ENCODE measurements at places on chromosomes 2 and 18. TPM values are rescaled to one million over a fixed set of nuclear protein-coding genes. Genes with fewer than 3 reads are reported as not detected.

The FAP gene
- 0.98 TPM for total RNA-seq

The NT5C1B gene
- total RNA-seq, result not detected

The MTERF4 gene
- total RNA-seq, result 14.3 TPM

The TRABD2A gene
- total RNA-seq, result 0.19 TPM

The GPR45 gene
- not detected for total RNA-seq

The ALLC gene
- not detected for total RNA-seq

The CXCR4 gene
- 0.31 TPM for total RNA-seq

The DSG4 gene
- total RNA-seq, result not detected

The TWIST2 gene
- 0.32 TPM for total RNA-seq

The GMPPA gene
- total RNA-seq, result 40.6 TPM

The GPR35 gene
- 0.95 TPM for total RNA-seq

The FAM110C gene
- total RNA-seq, result 10.1 TPM

The GKN1 gene
- total RNA-seq, result 8.0 TPM

The SIX3 gene
- 0.28 TPM for total RNA-seq
